ENCODE measurements at places on chromosomes 11 and 22.

- DNase-seq: peak; percentile 29
Observed at GRCh38 chr11:9265211-9266131, at the start of gene DENND5A. DENND5A (minus strand) TSS chr11:9265350; CDS start chr11:9265069, 281 bp downstream.

DNA sequence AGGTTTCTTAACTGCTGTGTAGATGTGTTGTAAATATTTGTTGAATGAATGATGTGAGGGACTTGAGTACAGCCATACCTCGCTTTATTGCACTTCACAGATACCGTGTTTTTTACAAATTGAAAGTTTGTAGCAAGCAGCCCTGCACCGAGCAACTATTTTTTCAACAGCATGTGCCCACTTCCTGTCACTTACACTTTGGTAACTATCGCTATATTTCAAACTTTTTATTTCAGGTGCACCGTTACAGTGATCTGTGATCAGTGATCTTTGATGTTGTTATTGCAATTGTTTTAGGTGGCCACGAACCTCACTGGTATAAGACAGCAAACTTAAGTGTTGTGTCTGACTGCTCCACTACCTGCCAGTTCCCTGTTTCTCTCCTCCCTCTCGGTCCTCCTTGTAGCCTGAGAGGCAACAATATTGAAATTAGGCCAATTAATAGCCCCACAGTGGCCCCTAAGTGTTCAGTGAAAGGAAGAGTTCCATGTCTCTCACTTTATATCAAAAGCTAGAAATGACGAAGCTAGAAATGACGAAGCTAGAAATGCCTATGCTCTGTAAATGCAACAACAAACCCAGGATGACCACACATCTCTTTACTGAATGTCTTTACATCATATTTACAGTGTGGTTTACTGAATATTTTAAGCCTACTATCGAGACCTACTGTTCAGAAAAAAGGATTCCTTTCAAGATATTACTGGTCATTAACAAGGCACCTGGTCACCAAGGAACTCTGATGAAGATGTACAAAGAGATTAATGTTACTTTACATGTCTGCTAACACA, 1.0 kb downstream of the SFI1 start:
- DNase-seq: no peak

DNA sequence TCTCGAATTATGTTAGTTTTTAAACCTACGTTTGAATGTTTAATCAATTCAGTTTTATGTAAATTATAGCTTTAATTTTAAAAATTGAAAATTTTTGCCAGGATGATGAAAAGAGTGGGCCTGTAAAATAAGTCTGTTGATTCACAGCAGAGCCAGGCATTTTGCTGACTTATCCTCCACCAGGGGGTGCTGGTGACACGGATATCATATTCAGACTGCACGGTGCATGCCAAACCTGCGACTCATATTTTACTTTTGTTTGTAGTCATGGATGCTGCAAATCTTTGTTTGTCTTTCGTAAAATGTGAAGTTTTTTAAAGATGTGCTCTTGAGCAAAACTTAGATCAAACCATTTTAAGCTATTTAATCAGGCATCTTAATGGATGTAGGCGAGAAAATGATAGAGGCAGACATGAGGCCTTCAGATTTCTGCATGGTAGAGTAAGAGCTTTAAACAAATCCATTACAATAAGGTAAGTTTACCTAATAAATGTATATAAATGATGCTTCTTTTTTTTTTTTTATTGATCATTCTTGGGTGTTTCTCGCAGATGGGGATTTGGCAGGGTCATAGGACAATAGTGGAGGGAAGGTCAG, 3.6 kb upstream of the OR8B3 start:
- DNase-seq: peak; percentile 12

- no peak for DNase-seq
Observed at GRCh38 chr11:100942016-100942415, 187.6 kb downstream of the PGR start.

DNA sequence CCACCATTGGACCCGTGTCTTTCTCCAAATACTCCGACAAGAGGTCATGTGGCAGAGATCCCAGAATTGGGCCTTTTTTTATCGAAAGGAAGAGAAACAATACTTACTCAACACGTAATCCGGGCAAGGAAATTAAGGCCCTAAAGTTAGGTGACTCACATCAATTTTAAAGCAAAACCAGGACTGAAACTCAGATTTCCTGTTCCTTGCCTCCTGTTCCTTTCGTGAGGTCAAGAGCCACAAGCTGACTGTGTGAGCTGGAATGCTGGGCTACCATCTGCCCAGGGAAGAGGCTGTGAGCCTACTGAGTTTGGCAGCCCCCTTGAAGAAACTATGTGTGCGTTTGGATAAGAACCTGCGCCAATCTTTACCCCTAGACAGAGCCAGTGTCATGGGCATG, 27.1 kb upstream of the MRGPRX2 start:
- no peak for DNase-seq

GRCh38 chr22:30984317-30984716, 15.3 kb downstream of the TUG1 start:
- no peak for DNase-seq

DNA sequence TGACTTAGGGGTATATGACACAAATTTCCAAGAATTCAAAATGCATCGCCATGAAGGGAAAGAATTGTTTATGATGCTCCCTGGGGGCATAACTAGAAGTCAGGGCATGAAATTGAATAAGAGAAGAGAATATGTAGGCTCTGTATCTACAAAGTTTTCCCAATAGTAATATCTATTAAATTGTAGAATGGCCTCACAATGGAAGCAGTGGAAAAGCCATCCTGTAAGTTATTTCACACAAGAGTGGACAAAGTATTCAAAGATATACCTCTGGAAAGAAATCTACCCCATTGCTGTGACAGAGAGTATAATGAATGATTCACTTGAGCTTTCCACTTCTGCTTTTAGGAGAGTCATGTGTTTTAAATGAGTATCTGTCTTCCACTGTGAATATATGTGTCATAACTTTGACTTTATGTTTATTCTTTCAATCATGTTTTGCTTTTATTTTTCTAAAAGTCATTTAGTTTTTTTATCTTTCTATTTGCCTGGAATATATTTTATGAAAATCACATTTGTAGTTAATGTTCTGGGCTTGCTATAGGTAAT, 65.7 kb upstream of the DDI1 start:
- DNase-seq: no peak

DNA sequence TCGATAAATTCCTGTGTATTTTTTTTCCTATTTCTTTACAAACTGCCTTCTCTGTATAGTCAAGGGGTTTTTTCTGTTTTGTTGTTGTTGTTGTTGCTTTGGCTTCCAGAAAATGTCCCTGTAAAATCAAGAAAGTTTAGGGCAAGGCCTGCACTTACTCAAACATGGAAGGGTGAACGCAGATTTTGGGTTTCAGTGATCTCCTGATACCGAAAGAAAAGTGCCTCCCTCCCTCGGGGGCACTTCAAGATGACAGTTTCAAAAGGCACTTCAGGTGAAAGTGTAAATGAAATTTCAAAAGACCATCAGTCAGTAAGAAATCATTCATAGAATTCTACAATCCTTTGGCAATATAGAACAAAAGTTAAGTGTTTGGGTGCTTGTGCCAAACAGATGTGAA, 43.4 kb upstream of the TMPRSS4 start:
- DNase-seq: no peak

- no peak for DNase-seq
Observed at GRCh38 chr11:64372802-64373597, 14.0 kb downstream of the RPS6KA4 start.

GRCh38 chr22:23745791-23746190, 5.1 kb downstream of the ZNF70 start:
- DNase-seq: no peak

- DNase-seq: no peak
Observed at GRCh38 chr11:92253945-92254344, 29.3 kb downstream of the FAT3 start.

DNA sequence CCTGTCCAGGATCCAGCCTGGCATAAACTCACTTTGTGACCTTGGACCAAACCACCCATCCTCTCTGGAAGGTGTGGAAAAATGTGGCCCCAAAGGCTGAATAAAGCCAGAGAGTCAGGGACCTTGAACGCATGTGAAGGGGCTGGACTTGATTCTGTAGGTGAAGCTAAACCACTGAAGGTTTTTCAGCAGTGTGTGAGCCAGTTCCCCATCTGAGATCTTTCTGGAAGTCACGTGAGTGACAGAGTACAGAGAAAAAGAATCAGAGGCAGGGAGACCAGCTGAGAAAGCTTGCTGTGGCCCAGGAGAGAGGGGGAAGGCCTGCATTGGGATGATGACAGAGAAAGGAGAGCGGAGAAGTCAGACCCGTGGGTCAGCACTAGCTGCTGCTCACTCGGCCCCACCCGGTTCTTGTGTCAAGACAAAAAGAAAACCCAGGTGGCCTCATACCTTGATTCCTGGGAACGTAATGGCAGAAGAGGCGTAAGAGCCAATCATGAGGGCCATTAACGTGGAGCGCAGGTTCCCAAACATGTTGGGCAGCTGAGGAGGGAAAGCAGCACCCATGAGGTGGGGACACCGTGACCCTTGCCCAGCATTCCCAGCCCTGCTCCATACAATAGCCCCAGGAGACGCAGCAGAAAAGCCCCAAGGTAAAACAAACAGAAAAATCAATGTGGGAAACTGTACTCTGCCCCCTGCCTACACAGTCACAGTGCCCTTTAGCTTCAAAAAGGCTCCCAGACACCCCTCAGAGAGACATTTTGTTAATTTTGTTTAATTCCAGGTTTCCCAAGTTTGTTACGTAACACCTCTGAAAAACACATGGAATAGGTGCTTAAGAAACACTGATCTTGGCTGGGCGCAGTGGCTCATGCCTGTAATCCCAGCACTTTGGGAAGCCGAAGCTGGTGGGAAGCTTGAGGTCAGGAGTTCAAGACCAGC, 17.9 kb downstream of the SLC43A1 start:
- no peak for DNase-seq

GRCh38 chr11:63142459-63142858, 1.6 kb downstream of the SLC22A24 start:
- no peak for DNase-seq

GRCh38 chr11:26948881-26949280, 45.0 kb upstream of the FIBIN start:
- DNase-seq: no peak

DNA sequence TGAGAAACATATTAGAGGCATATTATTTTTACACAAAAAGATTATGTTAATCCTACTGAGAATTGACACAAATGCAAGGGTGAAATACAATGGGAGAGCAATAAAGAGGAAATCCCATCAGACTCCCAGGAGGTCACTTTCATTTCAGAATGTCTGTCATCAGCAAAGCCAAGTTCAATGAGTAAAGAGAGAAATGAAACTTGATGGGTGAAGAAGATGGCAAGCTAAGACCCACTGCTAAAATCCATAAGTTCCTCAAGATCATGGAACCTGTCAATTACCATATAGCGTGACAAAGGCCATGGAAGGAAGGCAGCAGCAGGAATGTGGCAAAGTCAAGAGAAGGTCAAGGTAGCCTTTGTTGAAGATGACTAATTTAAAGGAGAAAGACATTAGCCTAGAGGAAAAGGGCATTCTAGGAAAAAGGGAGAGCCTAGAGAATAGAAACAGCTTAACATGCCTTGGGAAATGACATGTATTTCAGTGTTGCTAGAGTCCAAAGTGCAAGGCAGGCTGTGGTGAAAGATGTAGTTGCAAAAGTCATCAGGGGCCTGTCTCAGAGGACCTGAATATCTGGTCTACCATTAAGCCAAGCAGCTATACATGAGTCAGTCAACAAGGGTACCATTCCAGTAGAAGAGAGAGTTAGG, 43.1 kb downstream of the FAM168A start:
- no peak for DNase-seq

GRCh38 chr11:47553406-47553743, 443 bp upstream of the CELF1 start:
- no peak for DNase-seq

DNA sequence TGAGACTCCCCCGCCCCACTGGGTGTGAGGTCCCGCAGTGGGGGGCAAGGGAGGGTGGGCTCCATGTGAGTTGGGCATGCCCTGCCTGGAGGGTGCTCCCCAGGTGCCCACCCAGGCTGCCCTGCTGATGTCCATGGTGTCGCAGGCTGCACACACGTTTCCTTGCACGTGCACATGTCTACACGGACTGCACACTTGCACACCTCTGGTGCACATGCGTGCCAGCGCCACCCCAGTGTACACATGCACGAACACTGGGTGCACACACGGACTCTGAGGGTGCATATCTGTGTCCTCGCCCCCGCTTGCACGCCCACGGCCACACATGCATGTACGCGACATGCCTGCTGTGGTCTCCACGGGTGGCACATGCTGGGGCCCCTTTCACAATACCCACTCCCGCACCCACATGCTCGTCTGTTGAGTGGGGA, 35.2 kb upstream of the PRODH start:
- DNase-seq: no peak

GRCh38 chr11:125053167-125053566, 9.9 kb upstream of the SLC37A2 start:
- no peak for DNase-seq

DNA sequence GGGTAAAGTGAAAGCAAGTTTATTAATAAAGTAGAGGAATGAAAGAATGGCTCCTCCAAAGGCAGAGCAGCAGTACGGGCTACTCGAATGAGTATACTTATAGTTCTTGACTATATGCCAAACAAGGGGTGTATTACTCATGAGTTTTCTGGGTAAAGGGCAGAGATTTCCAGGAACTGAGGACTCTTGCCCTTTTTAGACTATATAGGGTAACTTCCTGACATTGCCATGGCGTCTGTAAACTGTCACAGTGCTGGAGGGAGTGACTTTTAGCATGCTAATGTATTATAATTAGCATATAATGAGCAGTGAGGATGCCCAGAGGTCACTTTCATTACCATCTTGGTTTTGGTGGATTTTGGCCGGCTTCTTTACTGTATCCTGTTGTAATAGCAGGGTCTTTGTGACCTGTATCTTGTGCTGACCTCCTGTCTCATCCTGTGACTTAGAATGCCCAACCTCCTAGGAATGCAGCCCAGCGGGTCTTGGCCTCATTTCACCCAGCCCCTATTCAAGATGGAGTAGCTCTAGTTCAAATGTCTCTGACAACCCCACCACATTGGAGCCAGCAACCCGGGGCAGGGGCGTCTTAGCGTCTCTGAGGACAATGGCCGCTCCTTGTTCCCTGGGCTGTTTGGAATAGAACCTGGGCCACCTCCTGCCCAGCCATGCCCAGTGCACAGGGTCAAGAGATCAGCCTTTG, 34.9 kb upstream of the CD82 start:
- DNase-seq: no peak

All from stimulated activated naive CD4-positive, alpha-beta T cell treated with Interleukin-2 at 50 U/mL for 16 hours (primary cell).